ENCODE measurements at places on chromosomes 2 and 18. TPM values are rescaled to one million over a fixed set of nuclear protein-coding genes. Genes with fewer than 3 reads are reported as not detected.

Gene DNAJC5G
- total RNA-seq = 1.5 TPM

DNA sequence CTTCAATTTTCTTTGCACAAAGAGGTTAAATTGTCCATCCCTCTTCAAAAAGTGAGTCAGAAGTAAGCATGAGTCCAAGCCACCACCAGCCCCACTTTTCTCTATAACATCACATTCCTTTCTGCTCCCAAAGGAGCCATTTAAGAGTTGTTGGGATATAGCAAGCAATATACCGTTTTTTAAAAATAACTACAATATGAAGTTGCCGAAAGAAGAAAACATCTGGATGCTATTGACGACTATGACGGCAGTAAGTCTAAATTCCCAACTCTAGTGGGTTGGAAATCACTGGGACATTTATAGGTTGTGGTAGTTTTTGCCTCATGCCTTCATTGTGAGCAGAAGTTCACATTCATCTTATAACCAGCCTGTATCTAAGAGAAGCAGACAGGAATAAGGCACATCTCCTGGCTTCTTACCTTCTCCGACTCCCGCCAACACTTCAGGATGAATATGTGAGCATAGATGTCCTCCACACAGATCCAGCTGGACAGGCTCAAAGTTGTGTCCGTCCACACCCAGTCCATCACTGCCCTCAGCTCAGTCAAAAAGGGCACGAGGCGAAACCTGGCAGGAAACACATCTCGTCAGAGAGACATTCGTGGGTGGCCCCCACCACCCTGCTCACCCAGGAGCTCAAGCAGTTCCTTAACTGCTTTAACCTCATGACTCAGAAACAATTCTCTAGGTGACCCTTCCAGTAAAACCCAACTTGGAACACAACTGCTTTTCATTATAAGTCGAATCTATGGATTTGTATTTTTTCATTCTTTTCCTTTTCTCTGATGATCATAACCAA, 163.6 kb downstream of the NAPG start:
- no peak for DNase-seq

DNA sequence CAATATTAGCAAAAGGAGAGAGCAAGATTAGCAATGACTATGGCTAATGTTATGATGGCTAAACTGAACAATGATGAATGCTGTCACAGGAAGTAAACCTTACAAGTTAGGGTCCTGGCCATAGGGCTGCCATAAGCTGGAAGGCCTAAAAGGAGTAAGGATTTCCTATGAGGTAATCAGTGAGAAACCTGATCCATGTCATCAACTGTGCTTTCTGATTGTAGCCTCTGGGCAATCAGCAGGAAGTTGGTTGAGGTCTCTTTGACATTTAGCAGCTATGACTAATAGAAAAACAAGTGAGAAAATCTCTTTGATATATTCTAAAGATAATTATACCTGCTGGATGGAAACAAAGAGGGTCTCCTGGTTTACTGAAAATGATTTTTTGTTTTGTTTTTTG, 193.0 kb downstream of the RAB3GAP1 start:
- DNase-seq = no peak

- DNase-seq = no peak
These were observed 108.1 kb upstream of the ACAA2 start for GRCh38 chr18:49921318-49921985.

DNA sequence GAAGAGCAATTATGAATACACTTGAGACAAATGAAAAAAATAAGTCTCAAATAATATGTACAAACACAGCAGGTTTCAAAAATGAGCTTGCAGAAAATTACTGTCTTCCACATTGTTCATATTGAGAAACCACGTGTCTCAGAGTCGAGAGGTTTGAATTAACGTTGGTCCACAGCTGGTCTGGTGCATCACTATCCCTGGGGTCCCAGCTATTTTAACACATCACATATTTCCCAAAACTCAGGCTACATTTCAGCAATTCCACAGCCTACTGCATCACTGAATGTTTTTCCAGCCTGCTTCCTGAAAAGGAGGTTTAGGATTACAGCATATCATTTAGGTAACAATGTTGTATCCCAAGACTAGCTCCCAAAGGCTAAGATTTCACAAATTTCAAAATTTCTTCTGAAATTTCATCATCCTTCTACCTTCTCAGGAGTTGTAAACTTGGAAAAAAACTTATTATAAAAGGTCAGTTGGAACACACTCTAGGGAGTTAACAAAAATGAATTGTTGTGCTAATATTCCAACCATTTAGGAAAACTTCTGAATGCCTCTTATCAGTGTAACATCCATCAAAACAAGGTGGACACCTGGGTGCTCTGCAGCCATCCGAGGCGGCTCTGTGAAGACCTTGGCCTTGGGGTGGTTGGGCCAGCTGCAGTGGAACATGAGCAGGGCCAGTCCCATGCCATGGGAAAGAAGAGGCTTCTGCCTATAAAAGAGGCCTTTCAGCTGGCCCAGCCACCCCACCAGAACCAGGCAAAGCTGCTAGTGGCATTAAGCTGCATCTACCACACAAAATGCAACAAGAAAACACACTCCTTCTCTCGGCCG, 198.1 kb upstream of the RBBP8 start:
- no peak for DNase-seq

All from uterus (tissue), 4 donors.